A549 (cell line): ENCODE measurements at places on chromosomes 1 and 21.

GRCh38 chr1:23825762-23826522 lies 713 bp upstream of the HMGCL start:
- DNase-seq: no peak

GRCh38 chr1:152777510-152778137 lies 2.7 kb downstream of the LCE1F start:
- peak; percentile 48 for DNase-seq

DNA sequence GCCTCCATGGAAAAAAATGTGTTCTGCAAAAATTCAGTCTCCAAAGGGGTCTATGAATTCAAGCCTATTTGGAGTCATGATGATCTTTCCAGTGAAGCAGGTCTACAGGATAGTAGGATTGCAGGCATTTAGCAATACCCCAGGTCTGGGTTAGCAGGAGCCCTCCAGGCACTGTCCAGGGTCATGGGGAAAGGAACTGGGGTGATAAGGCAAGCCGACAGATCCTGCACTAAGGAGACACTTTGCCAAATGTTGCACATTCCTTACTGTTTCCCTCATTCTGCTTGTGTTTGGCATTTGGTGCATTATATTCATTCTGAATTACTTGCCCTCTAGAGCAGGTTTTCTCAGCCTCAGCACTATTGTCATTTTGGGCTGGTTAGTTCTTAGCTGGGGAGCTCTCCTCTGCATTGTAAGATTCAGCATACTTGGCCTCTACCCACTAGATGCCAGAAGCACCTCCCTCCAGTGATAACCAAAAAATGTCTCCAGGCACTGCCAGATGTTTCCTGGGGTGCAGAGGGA lies 333.3 kb upstream of the PLXNA2 start:
- DNase-seq: no peak

DNA sequence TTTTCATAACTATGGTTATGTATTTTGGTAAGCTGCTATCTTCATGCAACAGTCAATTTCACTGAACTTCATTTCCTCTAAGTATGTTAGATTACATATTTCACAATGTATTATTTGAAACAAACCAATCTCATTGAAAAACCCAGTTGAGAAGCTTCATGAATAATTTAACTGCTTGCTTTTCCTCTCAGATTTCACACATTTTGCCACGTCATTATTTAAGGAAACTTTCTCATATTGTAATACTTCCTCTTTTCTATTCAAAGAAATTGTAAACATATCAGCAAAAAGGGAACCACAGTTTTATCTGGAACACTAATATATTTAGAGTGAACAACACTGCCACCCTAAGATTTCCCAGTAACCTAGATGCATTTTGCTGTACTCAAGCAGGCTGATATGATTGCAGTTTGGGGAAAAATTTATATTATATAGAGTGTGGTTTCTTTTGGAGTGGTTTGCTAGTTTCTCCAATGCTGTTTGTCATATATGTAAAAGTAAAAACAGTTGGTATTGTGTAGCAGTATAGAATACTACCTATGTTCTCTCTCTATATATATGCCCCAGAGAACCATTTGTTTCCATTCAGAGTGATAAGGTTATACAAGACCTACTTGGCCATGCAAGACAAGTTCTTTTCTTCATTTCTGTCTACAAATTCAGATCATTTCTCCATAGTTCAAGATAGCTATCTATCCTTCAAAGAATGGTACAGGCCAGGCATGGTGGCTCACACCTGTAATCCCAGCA lies 28.4 kb upstream of the AHCTF1 start:
- no peak for DNase-seq

DNA sequence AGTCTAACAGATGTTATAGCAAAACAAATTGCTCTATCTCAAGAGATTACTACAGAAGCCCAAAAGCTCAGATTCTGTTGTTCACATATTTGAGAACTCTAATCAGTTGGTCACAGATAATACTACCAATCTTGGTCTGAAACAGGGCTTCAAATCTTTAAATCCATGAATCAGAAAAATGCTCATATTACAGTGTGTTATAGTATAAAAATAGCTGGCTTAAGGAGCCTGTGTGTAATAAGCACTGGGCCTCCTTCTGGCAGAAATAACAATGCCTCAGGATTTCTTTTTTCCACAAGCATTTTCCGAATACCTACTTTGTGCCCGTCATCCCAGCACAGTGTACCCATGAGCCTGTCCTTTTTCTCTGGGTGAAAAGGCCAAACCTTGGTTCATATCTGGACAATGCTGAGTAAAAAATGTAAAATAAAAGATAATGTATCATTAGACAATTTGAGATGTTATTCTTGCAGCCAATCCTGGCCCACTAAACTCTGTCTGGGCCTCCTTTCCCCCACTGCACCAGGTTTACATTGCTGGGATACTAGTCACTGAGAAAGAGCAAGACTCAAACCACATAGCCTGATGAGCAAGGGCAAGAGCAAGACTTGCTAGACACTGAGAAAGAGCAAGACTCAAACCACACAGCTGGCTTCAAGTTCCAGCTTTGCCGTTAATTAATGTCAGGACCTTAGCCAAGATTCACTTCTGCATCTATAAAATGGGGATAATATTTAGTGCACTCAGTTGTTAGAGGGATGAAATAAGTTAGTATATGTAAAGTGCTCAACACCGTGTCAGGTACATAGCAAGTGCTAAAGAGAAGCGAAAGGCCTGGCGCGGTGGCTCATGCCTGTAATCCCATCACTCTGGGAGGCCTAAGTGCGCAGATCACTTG lies 17.0 kb upstream of the ADAR start:
- no peak for DNase-seq

DNA sequence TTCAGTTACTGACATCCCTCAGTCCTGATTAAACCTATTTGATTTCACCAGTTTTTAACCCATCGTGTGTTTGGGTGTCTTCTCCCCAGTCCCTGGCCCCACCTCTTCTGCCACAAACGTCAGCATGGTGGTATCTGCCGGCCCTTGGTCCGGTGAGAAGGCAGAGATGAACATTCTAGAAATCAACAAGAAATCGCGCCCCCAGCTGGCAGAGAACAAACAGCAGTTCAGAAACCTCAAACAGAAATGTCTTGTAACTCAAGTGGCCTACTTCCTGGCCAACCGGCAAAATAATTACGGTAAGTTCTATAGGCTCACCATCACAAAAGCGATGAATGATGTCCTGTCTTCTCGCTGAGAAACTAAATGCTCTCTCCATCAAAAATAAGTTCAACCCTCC lies 28.7 kb downstream of the NBPF3 start:
- DNase-seq: no peak

- no peak for DNase-seq
These were observed 21.3 kb downstream of the BACE2 start for GRCh38 chr21:41189150-41189745.

DNA sequence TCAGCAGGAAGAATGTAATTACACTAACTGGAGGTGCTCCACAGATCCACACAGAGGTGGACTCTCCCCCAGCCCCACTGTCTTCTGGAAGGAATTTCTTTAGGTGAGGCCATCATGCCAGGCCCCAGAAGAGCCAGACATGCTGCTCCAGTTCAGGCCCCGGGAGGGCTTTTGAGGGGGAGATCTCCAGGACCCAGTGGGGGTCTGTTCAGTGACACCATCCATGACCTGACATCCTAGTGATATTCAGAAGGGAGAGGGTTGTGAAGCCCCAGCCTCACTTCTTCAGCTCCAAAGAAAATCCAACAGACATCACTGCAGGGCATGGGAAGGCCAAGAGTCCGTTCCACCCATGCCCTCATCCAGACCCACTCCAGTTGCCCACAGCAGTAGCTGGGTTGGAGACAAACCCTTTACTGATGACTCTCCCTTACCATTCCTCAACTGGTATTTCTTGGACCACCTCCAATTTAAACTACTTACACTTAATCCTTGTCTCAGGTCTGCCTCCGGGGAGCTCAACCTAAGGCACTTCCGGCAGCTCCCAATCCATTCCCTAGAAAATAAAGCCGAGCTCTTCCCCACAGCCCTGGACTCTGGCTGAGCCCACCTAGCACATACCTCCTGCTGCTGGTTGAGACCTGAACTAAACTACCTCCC lies 39.2 kb downstream of the CSMD2 start:
- DNase-seq: no peak

DNA sequence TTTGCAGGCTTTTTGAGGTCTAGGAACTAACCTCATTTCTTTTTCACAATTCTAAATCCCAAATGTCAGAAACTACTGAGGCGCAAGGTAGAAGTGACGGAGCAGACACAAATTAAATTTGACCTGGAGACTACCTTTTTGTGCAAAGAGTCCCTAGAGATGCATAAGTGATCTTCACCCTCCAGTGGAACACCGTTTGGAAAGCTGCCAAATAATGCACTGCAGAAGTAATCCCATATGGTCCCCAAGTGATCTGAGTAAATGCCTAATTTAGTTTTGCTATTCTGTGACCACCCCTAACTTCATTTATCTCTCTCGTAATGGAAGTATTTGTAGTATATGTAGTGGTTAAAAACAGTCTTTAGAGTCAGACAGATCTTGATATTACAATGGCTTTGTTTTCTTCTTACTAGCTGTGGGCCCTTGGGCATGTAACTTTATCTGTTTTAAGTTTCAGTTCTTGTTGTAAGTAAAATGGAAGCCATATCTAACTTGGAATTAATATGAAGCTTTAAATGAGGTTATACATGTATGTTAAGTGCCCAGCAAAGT lies 70.4 kb upstream of the IPO9 start:
- DNase-seq: no peak

GRCh38 chr1:205484985-205485967 lies 19.2 kb upstream of the CDK18 start:
- DNase-seq: peak; percentile 75

GRCh38 chr1:18256282-18257235 lies 149.0 kb downstream of the IGSF21 start:
- DNase-seq: peak; percentile 15

GRCh38 chr1:56255516-56256152 lies 323.7 kb downstream of the PLPP3 start:
- no peak for DNase-seq

DNA sequence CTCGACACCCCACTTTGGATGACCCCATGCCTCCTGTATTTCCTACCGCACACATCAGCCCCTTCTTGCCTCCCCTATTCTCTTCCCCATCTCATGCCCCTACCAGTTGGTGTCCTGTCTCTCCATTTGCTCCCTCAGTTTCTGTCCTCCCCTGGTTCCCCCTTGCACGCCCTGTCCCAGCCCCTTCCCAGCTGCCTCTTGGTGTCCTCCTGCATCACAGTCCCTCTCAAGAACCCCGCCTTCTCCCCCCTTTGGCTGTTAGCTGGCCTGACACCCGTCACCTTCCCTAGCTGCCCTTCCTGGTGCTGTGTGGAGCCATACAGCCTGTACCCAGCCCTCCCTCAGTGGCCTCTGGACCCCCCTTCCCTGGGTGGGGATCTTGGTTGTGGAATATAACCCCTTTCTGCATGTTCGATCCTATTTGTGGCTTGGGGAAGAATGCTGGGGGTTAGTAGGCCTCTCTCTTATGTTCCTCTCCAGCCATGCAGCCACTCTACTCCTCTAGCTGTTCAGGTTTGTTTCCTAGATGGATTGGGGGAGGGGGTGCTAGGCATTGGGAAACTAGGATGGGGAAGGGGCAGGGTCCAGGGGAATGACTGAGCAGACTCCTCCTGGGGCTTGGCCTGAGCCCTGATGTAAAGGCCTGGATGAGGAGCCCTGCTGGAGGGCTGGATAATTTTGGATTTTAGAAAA lies 41.4 kb upstream of the NFASC start:
- DNase-seq: no peak

DNA sequence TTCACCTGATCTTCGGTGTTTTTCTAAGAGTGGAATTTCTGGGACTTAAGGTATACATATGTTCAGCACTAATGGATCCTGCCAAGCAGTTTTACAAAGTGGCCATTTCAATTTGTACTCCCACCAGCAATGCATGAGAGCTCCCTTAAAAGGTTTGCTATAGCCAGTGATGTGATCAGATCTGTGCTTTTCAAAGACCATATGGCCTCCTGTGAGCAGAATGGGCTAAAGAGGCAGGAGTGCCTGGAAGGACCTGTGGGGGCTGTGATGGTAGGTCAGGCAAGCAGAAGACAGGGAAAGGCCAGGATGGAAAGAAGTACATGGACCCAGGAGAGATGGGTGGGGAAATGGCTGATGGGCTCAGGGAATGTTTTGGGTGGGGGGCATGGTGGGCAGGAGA lies 252.7 kb downstream of the DISC1 start:
- no peak for DNase-seq

DNA sequence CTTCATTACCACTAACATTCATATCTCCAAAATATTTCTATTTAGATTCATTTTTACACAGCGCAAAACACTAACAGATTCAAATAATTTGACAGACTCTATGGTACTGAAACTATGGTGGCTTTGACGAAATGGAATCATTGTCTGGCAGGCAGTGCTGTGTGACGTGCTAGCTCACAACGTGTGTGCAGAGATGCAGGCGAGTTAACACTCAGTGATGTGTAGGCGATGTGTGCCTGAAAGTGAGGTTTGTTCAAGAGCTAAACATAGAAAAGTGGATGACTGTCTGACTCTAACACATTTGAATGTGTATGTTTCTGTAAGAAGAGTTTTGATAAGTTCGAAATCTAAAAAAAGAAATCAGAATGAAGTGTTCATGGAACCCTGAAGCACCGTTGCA lies 97.7 kb downstream of the RYR2 start:
- no peak for DNase-seq

- DNase-seq: no peak
These were observed 498.1 kb downstream of the LMO4 start for GRCh38 chr1:87826681-87827251.

GRCh38 chr1:60936591-60937342 lies 145.6 kb upstream of the NFIA start:
- no peak for DNase-seq

DNA sequence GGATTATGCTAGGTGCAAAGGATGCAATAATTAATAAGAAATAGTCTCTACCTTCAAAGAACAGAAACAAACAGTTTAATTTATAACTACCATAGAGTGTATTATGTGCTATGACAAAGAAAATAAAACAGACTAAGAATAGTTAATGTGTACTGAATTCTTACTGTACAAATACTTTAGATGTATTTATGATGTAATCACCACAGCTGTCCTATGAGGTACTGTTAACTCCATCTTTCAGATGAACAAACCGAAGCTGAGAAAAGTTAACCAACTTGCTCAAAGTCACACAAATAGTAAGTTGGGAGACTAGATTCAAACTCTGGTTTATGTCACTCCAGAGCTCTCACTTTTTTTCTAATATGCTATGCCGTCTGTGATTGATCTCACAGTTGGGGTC lies 77.0 kb upstream of the FGGY start:
- no peak for DNase-seq

GRCh38 chr21:14591882-14592281 lies 45.8 kb upstream of the SAMSN1 start:
- no peak for DNase-seq

- peak; percentile 25 for DNase-seq
These were observed 1.8 kb upstream of the LIN9 start for GRCh38 chr1:226310637-226311195.

- no peak for DNase-seq
These were observed 130.1 kb downstream of the RYR2 start for GRCh38 chr1:237172118-237172485.

DNA sequence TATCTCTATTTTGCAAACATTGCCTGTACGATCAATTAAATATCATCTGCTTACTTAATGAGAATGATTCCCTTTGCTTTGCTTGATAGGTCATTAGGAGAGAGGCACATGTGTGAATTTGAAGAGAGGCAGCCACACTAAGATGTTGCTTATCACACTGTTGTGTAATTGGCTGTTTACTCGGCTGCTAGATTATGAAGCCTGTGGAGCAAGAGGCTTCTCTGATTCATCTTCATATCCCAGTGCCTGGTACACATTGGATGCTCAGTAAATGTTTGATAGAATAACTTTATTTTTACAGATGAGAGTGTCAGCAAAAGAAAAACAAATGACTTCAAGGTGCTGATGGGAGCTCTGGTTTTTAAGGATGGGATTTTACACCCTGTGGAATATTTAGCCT lies 156.2 kb upstream of the C8B start:
- DNase-seq: no peak
